NCI-H460 (cell line): ENCODE measurements at places on chromosomes 11 and 22. TPM values are rescaled to one million over a fixed set of nuclear protein-coding genes. Genes with fewer than 3 reads are reported as not detected.

MPZL2 gene
- total RNA-seq = 0.09 and 0.79 TPM in 2 replicates

GRCh38 chr11:66426314-66426713, 5.5 kb downstream of the NPAS4 start:
- DNase-seq = no peak

GRCh38 chr11:70510571-70510970, 112.2 kb downstream of the CTTN start:
- no peak for DNase-seq

NTM gene
- 2.3 and 3.7 TPM in 2 replicates for total RNA-seq

DNA sequence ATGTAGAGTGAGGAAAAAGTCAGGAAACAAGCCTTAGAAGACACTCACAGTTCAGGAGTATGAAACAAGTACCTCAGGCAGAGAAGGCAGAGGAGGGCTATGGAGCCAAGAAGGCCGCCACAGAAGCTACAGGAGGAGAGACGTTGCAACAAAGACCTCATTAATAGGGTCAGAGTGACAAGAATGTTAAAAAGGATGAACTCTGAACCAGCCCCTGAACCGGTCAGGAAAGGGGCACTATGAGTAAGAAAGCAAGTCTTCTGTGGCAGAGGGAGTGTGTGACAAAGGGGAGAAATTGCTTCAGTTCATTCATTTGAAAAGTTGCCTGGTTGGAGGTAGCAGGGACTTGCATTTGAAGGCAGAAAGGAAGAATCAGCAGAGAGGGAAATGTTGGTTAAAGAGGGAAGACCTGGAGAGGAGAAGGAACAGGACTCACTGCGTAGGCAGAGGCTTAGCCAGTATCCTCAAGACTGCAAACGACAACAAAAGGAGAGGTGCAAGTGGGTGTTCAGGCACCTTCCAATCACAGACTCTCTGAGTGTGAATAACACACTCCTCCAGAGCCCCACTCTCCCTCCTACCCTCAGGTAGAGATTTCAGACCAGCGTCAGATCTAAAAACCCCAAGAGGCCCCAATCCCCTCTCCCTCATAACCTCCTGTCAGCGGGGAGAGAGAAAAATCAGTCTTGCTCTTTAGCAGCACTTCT, 15.4 kb downstream of the TAGLN start:
- DNase-seq = no peak

- DNase-seq = no peak
These were observed 17.3 kb upstream of the TP53I11 start for GRCh38 chr11:44967930-44968496.

DNA sequence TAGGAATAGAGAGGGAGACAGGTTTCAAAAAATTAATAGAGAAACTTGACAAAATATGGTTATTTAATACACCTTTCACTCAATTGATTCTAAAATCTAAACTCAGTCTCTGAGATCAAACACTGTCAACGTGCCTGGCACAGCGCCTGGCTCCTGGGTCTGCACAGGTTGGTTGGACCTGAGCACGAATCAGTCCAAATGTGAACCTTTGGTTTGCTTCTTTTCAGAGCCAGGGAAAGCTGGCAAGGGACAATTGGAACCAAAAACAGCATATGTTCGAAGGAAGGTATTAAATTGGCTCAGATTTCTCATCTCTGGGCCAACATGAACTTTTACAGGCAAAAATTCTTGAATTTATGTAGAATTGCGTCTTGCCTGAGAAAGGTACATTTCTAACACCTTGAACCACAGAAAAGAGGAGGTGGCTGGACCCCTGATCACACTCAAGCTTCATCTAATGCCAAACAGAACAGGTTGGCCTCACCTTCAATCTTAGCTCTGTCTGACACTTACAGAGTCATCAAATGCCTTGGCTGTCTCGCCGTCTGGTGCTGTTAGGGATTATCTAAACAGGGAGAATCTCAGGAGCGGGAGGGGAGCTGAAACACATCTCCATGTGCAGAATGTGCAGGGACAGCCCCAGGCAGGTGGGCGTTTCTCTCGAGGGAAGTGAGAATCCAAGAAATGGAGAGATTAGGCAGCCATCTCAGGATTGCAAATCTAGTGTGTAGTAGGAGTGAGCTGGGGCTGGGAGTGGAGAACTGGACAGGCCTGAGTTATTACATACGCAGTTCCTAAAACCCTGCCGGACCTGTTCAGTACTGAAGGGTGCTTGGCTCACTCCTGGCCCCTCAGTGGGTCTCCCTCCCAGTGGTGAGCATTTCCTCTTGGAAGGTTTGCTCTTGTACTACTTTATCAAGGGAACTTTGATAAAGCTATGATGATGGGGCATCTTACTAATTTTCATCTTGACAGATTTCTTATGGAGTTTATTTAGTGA, 442.2 kb upstream of the B3GAT1 start:
- no peak for DNase-seq

- DNase-seq = no peak
These were observed 320.5 kb downstream of the DDX10 start for GRCh38 chr11:108985236-108985944.

DNA sequence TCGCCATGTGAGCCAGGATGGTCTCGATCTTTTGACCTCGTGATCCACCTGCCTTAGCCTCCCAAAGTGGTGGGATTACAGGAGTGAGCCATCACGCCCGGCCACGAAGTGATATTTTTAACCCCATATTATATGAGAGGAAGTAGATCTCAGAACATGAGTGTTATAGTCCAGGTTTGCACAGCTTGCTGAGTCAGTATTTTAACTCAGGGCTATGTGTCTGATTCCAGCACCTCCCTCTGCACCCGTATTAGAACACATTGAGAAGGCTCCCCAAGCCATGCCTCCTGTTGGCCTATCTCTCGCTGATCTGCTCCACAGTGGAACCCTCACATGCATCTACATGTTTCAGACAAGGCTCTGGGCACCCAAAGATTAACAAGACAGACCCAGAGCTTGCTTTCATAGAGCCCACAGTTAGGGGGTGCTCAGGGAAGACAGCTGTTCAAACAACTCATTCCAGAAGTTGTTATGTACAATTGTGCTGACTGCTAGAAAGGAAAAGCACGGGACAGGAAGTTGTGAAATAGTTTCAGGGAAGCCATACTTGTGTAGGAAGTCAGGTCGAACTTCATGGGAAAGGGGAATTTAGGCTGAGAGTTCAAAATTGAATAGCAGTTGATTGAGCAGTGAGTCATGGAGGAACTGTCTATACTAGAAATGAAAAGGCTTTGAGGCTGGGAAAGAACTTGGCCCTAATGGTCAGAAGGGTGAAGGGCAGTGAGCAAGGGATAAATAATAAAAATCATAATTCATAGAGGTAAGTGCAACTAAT, 49.3 kb upstream of the CLPB start:
- no peak for DNase-seq

DNA sequence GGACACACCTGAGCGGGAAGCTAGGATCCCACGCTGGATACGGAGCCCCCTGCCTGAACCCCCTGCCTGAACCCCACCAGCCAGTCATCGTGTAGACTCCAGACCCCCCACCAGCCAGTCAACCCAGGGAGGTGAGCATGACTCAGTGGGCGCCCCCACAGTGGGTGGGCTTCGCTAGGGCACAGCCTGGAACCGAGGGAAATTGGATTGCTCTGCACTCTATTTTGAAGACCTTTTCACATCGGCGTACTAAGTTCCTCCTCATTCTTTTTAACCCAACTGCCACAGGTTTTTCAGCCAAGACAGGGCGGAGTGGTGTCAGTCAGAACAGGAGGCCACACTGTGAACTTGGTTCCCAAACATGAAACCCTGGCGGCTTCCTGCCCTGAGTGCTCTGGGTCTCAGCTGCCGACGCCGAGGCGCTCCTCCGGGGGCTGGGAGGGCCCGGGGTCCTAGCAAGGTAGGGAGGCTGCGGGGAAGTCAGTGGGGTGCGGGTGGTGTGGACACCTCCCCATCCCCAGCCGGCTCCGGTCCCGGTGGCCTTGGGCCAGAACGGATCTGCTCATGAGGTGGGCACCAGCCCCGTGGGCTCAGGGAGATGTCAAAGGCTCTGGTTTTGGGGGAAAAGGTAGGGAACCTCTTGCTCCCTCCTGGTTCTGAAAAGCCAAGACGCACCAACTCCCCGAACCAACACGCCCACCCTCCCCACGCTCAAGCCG, 57.0 kb downstream of the BRD1 start:
- DNase-seq = no peak

GRCh38 chr11:33040033-33040861, 875 bp downstream of the TCP11L1 start:
- no peak for DNase-seq

CABP2 gene
- total RNA-seq = not detected in 2 replicates

MS4A8 gene
- total RNA-seq = not detected in 2 replicates

- peak; percentile 18 for DNase-seq
These were observed 101.1 kb upstream of the SLC22A12 start for GRCh38 chr11:64489831-64490441.

DNA sequence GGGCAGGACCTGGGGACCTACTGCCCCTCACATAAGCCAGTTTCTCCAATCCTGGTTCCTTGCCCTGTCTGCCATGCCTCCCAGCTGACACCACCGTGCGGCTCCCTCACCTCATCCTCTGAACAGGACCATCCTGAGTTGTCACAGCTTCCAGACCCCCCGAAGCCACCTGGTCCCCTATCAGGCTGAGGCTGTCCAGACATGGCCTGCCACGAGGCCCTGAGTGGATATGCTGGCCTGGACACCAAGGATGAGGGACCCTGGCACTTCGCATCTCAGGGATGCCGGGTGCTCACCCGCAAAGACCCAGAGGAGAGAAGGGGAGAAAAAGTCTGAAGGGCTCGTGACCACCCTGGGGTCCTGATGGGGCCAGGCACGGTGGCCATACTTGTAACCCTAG, 15.8 kb upstream of the CCDC188 start:
- DNase-seq = no peak

GRCh38 chr11:2991452-2992233, 486 bp downstream of the NAP1L4 start:
- no peak for DNase-seq

GRCh38 chr22:28600546-28601143, 79.0 kb downstream of the TTC28 start:
- peak; percentile 52 for DNase-seq

- DNase-seq = peak; percentile 43
These were observed at the start of gene ZNF280A for GRCh38 chr22:22520020-22520656. Gene ZNF280A (minus strand): TSS chr22:22520270. CDS start chr22:22515630, 4,640 bp downstream.

DNA sequence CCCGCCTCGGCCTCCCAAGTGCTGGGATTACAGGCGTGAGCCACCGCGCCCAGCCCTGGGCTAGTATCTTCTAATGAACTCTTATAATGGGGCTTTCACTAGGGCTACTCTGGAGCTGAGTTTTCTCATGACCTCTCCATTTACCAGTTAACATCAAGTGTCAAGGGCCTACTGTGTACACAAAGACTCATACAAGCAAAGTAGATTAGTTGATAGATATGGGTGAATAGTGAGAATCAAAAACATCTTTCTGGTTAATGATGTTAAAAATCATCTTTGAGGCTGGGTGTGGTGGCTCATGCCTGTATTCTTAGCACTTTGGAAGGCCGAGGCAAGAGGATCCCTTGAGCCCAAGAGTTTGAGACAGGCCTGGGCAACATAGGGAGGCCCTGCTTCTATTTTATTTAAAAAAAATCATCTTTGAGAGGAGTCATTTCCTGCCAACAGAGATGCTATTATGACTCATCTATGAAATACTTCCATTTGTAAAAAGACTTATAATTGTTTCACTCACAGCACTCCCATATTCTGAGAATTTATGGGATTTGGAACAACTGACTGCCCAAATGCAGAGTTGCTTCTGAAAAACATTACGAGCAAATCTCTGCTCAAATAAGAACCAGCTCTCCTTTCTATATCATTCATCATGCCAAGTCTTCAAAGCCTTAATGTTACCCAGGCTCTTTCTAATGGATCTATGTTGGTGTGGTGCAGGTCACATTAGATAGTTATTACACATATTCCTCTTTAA, 57.0 kb downstream of the GDPD4 start:
- no peak for DNase-seq

NFRKB gene
- 11.4 and 15.4 TPM in 2 replicates for total RNA-seq

DNA sequence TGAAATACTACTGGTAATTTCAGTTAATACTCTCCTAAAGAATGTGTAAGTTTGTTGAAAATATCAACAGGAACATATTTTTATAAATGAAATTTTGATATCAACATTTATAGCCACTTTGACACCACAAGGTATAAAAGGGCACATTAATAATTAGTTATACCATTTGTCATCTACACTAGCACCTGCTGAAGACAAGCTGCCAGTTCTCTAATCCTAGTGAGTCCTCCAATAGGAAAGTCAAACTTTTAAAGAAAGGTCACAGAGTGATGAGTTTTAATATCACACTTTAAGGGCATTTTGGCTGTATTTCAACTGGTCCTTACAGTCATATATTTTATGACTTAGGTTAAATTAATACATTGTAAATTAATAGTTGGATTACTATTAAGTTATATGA, 52.3 kb downstream of the APOL5 start:
- no peak for DNase-seq

ART5 gene
- total RNA-seq = not detected in 2 replicates

DNA sequence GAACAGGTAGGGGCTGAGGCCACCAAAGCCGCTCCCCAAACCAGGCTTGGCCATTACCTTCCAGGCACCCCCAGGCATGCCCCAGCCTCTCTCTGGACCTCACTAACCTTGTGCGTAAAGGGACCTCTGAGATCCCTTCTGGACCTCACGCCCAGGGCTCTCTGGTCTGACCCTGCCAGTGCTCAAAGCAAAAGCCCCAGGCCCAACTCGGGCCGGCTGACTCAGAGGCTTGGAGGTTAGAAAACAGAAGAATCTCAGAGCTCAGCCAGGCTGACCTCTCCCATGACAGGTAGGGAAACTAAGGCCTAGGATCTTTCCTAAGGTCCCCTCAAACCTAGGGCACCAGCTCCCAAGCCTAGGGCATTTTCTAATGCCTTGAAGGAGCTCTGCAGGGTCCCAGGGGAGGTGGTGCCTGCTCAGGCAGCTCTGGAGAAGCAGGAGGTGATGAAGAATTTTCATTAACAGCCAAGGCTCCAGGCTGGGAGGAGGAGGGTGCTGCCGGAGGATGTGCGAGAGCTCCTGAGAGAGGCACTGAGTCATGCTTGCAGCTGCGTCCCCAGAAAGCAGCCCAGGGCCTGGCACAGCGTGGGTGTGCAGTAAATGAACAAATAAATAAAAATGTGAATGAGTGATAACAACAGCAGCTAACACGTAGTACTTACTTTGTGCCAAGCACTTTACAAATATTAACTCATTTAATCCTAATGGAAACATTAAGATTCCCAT, 25.6 kb downstream of the ARRB1 start:
- DNase-seq = peak; percentile 24

GRCh38 chr11:70333261-70333660, 62.8 kb downstream of the PPFIA1 start:
- DNase-seq = no peak

DNA sequence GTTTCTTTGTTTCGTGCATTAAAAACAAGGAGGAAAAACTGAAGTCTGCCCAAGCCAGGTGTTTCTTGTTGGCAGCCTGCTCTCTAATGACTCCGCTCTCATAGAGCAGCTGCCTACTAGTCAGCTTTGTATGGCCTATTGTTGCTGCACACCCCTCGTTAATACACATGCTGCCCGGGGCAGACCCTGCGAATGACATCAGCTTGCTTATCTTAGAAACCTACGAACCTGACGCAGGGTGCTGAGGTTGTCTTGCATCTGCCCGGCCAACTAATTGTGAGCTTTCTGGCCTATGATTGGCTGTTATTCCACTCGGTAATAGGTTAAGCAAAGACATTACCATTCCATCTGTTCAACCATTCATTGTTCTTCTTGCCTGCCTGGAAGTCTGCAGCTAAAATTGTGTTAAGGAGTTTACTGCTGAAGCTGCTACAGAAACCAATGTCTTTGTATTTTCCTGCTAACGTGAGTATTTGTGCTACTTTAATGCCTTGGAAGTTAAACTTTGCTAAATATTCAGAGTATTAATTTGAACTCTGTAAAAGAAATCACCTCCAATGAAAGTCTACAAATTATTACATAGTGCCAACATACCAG, 37.5 kb downstream of the ZC3H12C start:
- no peak for DNase-seq

- no peak for DNase-seq
These were observed 168.2 kb downstream of the COMMD9 start for GRCh38 chr11:36121054-36121453.
